Islet precursor cell (in vitro differentiated cells): ENCODE measurements at places on chromosomes 4 and X.
A peak's percentile ranks its signal among the peaks of the same experiment; 100 is the strongest.

GRCh38 chr4:8259743-8260430, 9.7 kb upstream of the HTRA3 start:
- DNase-seq = no peak

GRCh38 chrX:45479835-45480422, 279.3 kb upstream of the DIPK2B start:
- peak; percentile 64 for DNase-seq

GRCh38 chr4:6221301-6221850, 21.0 kb upstream of the JAKMIP1 start:
- DNase-seq = peak; percentile 38

DNA sequence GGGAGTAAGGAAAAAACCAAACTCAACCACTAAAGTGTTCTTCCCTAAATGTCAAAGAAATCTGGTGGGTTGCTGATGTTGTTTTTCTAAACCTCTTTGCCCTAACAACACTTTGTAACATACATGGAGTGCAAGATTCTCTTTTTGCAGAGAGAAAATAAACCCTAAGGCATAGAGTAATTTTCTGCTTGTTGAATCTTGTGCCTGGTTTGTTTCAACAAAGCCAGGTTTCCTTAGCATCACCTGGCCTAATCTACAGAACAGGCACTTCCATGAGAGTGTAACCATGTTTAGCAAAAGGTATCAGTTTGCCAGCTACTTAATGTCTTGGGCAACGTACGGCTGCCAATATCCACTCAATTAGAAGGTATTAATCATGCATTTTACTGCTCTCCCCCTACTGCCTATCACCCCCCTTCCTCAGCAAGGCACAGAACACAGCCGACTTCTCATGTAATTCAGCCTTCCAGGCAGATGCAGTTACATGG, 219.2 kb downstream of the MAML3 start:
- no peak for DNase-seq

GRCh38 chrX:928606-929005, 283.8 kb downstream of the CRLF2 start:
- DNase-seq = no peak

- no peak for DNase-seq
Observed at GRCh38 chr4:54172156-54172555, 56.9 kb upstream of the PDGFRA start.

GRCh38 chr4:186596346-186596745, 41.0 kb upstream of the MTNR1A start:
- no peak for DNase-seq

DNA sequence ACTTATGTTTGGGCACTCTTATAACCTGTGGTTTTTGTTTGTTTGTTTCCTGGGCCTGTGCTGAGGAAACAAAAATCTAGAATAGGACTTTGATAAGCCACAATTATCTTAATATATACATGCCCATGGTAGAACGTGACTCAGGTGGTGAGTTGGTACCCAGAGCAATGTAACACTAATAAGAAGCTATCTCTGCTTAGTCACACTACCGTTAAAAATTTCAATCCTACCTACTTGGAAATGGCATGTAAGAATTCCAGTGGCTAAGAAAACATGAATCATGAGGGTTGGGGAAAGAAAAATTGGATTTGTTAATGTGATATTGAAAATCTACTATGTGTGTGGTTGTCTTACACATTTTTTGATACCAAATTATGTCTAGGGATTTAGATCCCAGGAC, 30.5 kb upstream of the ADGRG2 start:
- no peak for DNase-seq

DNA sequence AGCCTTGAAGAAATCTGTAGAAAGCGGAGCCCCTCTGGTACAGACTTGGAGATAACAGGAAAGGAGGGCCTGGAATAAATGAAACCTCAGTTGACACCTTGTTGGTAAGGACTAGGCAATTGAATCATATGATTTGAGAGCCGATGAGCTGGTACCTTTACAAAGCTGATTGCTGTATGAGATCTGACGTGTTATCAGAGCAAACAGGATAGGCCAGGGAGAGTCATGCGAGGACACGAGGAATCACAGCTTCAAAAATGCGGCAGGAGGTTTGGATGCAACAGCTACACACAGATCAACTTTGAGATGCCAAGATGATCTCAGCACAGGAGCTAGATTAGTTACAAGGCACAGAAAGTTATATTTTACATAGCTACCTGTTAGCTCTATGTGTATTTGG, 7.4 kb upstream of the SLC10A4 start:
- no peak for DNase-seq

GRCh38 chr4:109385260-109385659, 48.4 kb upstream of the SEC24B start:
- DNase-seq = no peak

DNA sequence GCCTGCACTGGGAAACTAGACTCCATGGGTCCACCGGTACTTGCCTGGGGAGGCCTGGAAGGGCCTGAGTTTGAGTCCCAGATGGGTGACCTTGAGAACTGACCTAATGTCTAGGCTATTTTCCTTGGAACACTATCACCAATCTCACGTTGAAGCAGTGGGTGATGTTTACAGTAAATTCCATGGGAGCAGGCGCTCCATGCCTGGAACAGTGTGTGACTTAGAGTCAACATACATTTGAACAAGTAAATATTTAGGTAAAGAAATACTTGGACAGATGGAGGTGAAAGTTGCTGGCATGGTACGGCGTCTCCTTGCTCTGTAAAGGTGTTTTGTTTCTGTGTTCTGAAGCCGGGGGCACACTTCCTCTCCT, 47.5 kb downstream of the TBC1D14 start:
- DNase-seq = peak; percentile 38

DNA sequence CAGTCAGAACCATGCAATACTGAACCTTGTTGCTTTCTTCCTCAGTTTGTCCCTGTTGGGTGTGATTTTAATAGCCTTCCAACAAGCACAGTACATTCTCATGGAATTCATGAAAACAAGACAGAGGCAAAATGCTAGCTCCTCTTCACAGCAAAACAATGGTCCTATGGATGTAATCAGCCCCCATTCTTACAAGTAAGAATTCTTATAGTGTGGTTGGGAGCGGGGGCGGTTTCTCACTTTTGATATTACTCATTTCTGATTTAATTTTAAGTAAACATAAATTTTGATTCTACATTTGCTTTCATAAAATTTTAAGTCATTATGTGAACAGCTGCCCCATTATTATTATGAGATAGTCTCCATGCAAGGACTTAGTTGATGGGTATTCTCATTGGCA, 80.8 kb upstream of the TLR2 start:
- no peak for DNase-seq
